Hepatocyte (in vitro differentiated cells): ENCODE measurements at places on chromosomes 11 and 22. TPM values are rescaled to one million over a fixed set of nuclear protein-coding genes. Genes with fewer than 3 reads are reported as not detected.

The OR8H1 gene
- not detected in 2 replicates for total RNA-seq

- H3K4me1 ChIP-seq = peaks cover 4% of the 10 kb centered on the region
- H3K4me3 ChIP-seq = no peak overlapping the region
- H3K27me3 ChIP-seq = no peaks in the 10 kb centered on the region
- H3K27ac ChIP-seq = no peak overlapping the region
- DNase-seq = no peak
These were observed 52.5 kb downstream of the ANO1 start for GRCh38 chr11:70130636-70131035.

- DNase-seq = peak; percentile 90
- no peaks in the 10 kb centered on the region for H3K27me3 ChIP-seq
- H3K27ac ChIP-seq = no peak overlapping the region
- H3K4me3 ChIP-seq = no peak overlapping the region
- H3K4me1 ChIP-seq = no peaks in the 10 kb centered on the region
These were observed 11.5 kb upstream of the FADD start for GRCh38 chr11:70191495-70192140.

GRCh38 chr11:59216641-59217564 is 4.2 kb upstream of the MPEG1 start:
- H3K4me1 ChIP-seq = no peaks in the 10 kb centered on the region
- no peaks in the 10 kb centered on the region for H3K27me3 ChIP-seq
- H3K4me3 ChIP-seq = no peak overlapping the region
- DNase-seq = no peak

- no peak overlapping the region for H3K27ac ChIP-seq
- peak; percentile 90 for DNase-seq
- no peak overlapping the region for H3K4me3 ChIP-seq
- H3K4me1 ChIP-seq = peaks cover 27% of the 10 kb centered on the region
These were observed 14.8 kb upstream of the RPS3 start for GRCh38 chr11:75384438-75385080.

DNA sequence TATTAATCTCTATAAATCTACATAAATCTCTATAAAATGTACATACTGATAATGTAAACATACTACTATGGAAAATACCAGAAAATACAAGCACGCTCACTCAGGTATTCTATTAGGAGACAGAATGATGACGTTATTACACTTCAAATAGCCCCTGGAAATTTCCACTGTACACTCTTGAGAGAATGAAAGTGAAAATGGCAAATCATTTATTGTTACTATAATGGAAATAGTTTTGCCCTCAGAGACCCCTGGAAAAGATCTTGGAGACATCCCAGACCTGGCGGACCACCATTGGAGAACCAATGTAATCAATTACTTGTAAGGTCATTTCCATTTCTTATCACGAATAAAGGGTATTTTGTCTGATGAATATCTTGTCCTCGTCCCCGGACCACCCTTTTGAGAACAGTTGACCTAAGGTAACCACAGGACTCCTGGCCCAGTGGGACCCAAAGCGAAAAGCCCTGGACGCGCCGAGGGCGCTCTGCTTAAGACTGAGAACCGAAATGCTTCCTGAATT is 509 bp upstream of the PRRG4 start:
- H3K4me3 ChIP-seq = peak overlapping the region; percentile 71
- H3K27ac ChIP-seq = peak overlapping the region; percentile 89
- H3K4me1 ChIP-seq = no peaks in the 10 kb centered on the region
- H3K27me3 ChIP-seq = no peaks in the 10 kb centered on the region
- DNase-seq = peak; percentile 40
- H3K36me3 ChIP-seq = no peaks in the 10 kb centered on the region

DNA sequence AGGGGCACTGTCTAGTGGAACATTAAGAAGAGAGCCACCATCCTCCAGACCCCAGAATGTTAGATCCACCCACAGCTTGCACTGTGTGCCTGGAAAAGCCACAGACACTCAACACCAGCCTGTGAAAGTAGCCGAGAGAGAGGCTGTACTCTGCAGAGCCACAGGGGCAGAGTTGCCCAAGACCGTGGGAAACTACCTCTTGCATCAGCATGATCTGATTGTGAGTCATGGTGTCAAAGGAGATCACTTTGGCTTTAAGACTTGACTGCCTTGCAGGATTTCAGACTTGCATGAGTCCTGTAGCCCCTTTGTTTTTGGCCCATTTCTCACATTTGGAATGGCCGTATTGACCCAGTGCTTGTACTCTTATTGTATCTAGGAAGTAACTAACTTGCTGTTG is 115.9 kb upstream of the CCDC179 start:
- H3K4me3 ChIP-seq = no peak overlapping the region
- no peaks in the 10 kb centered on the region for H3K4me1 ChIP-seq
- peak; percentile 47 for DNase-seq
- H3K27me3 ChIP-seq = no peaks in the 10 kb centered on the region
- H3K27ac ChIP-seq = no peak overlapping the region
- no peaks in the 10 kb centered on the region for H3K36me3 ChIP-seq

DNA sequence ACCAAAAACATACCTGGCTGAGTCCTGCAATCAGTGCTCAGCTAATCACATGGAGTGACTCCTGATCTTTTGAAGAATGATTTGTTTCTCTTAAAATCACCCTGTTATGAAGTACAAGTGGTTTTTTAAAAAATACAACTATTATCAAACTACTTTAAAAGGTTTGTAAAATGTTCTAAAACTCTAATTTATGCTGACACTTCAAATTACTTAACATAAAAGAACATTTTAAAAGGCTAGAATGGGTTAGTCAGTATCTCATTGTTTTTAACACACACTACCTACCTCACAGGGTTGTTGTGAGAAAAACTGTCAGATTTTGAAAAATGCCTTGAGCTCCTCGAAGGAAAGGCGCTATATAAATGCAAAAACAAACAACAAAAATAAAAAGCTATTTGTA is 33.2 kb downstream of the KMT5B start:
- no peak for DNase-seq
- H3K27ac ChIP-seq = no peak overlapping the region
- no peak overlapping the region for H3K4me3 ChIP-seq
- H3K4me1 ChIP-seq = no peaks in the 10 kb centered on the region
- no peaks in the 10 kb centered on the region for H3K36me3 ChIP-seq

DNA sequence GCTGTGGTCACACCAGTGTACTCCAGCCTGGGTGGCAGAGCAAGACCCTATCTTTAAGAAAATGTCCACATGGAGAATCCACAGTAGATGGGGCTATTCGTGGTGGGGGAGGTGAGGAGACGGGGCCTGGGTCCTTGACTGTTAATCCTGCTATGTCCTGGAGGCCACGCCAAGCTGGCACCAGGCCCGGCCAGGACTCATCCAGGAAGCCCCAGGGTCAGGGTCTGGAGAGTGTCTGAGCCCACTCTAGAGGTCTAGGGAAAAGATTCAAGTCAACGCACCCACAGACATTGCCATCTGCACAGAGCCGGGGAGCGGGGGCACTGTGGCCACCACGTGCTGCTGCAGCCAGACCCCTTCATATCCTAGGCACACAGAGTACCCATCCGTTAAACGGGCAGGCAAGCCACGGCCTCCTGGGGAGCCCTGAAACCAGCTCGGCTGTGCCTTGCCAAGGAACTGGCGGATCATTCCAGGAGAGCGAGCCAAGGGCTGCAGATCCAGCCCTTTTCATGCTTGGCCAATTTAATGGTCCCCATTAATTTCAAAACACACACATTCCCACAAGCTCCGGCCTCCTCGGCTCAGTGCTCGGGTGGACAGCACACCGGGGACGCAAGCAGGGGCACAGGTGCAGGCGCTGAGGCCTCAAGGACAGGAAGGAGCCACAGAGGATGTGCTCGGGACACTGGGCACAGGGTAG is 24.7 kb downstream of the MACROD1 start:
- H3K4me3 ChIP-seq = no peak overlapping the region
- H3K4me1 ChIP-seq = no peaks in the 10 kb centered on the region
- H3K27ac ChIP-seq = no peak overlapping the region

DNA sequence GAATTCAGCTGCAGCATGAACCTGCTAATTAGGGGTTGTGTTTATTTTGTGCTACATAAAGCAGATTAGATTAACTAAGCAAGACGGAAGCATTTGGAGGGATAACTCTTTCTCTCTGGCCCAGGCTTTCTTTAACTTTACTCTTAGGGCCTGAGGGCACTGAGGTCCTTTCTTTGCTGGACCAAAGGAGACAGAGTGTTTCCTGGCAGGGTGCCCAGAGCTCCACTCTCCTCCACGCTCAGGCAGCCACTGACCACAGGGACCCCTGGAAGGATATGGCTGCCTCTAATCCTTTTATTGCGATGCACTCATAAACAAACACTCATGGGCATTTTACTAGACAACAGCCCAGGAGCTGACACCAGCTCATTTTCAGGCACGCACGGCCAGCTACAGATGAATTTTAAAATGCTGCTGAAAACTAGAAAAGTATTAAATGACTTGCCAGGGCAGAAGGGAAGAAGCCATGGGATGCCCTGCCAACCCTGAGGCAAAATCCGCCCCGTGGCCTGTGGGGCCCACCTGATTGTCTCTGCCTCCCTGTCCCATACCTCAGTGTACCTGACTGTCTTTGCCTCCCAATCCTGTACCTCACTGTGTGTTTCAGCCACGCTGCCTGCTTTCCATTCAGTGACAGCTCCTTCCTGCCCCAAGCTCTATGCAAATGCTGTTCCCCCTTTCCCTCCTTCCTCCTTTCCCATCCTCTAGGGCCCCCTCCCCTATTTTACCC is 192.6 kb upstream of the NAV2 start:
- peaks cover 23% of the 10 kb centered on the region for H3K4me1 ChIP-seq
- no peaks in the 10 kb centered on the region for H3K27me3 ChIP-seq
- H3K36me3 ChIP-seq = no peaks in the 10 kb centered on the region

GRCh38 chr11:67466367-67466766 is 2.7 kb downstream of the TMEM134 start:
- H3K4me3 ChIP-seq = no peak overlapping the region
- no peak for DNase-seq
- H3K27me3 ChIP-seq = no peaks in the 10 kb centered on the region
- no peak overlapping the region for H3K27ac ChIP-seq

GRCh38 chr22:44707752-44708151 is 5.7 kb downstream of the PRR5 start:
- peaks cover 46% of the 10 kb centered on the region for H3K4me1 ChIP-seq
- H3K27ac ChIP-seq = no peak overlapping the region
- no peak for DNase-seq
- no peaks in the 10 kb centered on the region for H3K36me3 ChIP-seq
- H3K4me3 ChIP-seq = no peak overlapping the region
- no peaks in the 10 kb centered on the region for H3K27me3 ChIP-seq

DNA sequence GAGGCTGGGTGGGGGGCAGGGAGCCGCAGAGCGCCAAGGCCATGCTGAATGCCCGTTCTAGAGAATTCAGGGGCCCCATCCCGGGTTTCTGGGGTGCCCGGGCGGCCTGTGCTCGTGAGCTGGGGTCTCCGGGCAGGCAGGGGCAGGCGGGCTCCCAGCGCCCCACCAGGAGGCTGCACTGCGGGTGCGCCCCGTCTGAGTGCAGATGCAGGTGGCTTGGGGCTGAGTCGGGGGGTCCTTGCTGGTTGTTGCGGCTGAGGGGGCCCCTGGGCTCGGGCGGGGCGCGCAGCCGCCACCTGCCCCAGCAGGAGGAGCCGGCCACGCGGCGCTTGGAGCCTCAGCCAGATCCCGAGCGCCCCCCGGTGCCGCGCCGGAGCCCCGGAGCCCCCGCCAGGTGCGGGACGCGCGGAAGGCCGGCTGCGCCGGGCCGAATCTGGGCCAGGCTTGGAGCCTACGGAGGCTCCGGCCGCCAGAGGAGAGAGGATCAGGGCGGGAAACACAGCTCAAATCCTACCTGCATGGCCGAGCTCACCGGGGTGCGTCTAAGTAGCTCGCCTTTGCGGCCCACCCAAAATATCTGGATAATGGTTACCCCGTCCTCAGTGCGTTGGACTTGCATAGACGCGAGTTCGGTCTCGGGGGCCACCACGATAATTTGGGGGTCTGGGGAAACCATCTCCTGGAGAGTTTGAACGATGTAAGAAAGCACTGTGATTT is 590 bp upstream of the IGF2 start:
- H3K4me3 ChIP-seq = peak overlapping the region; percentile 75
- peaks cover 15% of the 10 kb centered on the region for H3K4me1 ChIP-seq
- no peaks in the 10 kb centered on the region for H3K36me3 ChIP-seq
- DNase-seq = peak; percentile 77
- H3K27me3 ChIP-seq = peaks cover 42% of the 10 kb centered on the region

GRCh38 chr11:68430384-68430783 is 30.2 kb upstream of the PPP6R3 start:
- H3K27me3 ChIP-seq = no peaks in the 10 kb centered on the region

The C22orf31 gene
- not detected in 2 replicates for total RNA-seq
